Stimulated activated CD4-positive, alpha-beta T cell treated with anti-CD3 and anti-CD28 coated beads, Interleukin-15, amount 100 ng/mL, for 48 hours (primary cell): ENCODE measurements at places on chromosomes 3 and 15.

GRCh38 chr3:147963711-147964110 lies 554.5 kb downstream of the ZIC1 start:
- no peak for DNase-seq

GRCh38 chr15:49751751-49752150 lies 130.9 kb downstream of the DTWD1 start:
- no peak for DNase-seq

GRCh38 chr3:172106989-172107388 lies 67.6 kb downstream of the FNDC3B start:
- peak; percentile 24 for DNase-seq

- DNase-seq: no peak
Observed at GRCh38 chr15:42185801-42186200, 22.3 kb downstream of the VPS39 start.

GRCh38 chr3:157465741-157466140 lies 29.1 kb downstream of the PTX3 start:
- DNase-seq: no peak

DNA sequence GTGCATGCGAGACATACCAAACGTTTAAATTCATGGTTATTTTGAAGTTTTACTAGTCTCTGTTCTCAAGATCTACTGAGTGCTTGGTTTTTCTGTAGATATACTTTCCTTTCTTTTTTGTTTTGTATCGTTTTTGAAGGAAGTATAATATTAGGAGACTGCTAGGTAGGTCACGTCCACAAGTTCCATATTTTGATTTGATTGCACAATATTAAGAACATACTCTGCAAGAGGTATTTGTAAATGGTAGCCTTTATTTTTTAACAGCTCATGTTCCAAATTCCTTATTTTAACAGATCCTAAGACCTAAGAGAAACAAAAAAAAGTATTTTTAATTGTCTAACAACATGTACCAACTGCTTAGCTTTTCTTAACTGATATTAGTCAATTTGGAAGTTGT lies 156.7 kb downstream of the SERPINI1 start:
- DNase-seq: no peak

- DNase-seq: no peak
Observed at GRCh38 chr15:20353966-20354883, 187.4 kb downstream of the GOLGA6L6 start.

- no peak for DNase-seq
Observed at GRCh38 chr15:62606376-62607113, 436.0 kb upstream of the TPM1 start.

- DNase-seq: no peak
Observed at GRCh38 chr15:69194854-69195253, 34.4 kb downstream of the GLCE start.

GRCh38 chr15:41512940-41513505 lies 604 bp downstream of the LTK start:
- no peak for DNase-seq

GRCh38 chr15:65869954-65870871 lies 922 bp downstream of the RAB11A start:
- no peak for DNase-seq

DNA sequence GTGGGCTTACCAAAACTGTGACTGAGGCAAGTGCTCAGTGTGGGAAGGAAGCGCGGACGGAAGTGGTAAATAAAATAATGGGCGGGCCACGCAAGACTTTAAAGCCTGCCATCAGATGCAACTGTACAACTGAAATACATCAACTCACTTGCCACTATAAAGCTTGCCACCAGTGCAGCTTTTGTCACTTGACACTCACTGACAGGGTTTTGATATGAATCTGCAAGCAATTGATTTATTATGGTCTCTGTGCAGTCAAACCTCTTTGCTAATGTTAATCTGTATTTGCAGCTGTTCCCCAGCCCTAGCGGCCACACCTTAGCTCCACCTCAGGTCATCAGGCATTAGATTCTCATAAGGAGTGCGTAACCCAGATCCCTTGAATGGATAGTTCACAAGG lies 2.3 kb upstream of the GFM1 start:
- no peak for DNase-seq

GRCh38 chr3:143002083-143002712 lies 828 bp downstream of the U2SURP start:
- DNase-seq: no peak

DNA sequence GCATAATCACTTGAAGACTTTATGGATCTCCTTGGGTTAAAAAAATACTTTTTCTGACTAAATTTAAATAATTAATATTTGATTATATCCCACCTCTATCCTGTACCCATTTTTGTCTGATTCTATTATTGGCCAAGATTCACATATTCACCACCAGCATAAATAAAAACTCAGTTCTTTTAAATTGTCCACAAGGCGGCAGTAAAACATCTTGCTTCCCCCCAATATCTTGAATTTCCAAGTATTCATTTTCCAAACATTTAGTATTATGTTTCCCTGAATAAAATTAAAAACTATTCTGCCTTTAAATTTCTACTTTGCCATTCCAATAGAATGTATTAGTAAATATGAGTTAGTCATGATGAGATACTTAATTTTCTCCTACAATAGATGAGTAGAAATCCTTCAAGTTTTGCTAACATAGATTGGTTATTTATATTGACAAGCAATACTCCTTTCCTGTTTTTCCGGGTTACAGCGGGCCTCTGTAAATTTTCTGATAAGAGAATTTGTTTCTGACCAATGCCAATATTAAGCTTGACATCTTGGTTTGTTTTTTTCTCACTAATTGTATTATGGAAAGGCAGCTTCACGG lies 218.7 kb upstream of the MDFIC2 start:
- DNase-seq: no peak

GRCh38 chr3:128794770-128795649 lies 69.0 kb downstream of the RAB7A start:
- DNase-seq: peak; percentile 46

GRCh38 chr3:170809007-170809974 lies 60.7 kb downstream of the RPL22L1 start:
- DNase-seq: no peak

DNA sequence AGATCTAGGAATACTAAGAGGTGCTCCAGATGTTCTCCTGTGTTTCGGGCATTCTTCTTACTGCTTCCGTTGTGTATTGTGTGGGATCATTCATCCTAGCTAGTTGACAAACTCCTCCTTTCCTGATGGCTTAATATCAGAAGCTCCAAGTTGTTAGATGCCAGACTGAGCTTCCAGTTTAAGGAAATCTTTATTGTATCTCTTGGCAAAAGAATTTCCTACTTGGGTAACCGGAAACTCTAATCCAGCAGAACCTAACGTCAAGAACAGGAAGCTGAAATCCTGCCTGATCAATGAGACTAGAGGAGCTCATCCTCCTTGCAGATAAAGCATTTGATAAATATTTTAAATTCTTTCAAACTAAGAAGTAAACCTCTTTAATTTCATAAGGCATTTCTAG lies 27.7 kb upstream of the MYH15 start:
- no peak for DNase-seq

GRCh38 chr3:151580591-151580990 lies 119.7 kb upstream of the IGSF10 start:
- DNase-seq: no peak

- DNase-seq: no peak
Observed at GRCh38 chr15:66912441-66912840, 153.0 kb upstream of the SMAD3 start.

DNA sequence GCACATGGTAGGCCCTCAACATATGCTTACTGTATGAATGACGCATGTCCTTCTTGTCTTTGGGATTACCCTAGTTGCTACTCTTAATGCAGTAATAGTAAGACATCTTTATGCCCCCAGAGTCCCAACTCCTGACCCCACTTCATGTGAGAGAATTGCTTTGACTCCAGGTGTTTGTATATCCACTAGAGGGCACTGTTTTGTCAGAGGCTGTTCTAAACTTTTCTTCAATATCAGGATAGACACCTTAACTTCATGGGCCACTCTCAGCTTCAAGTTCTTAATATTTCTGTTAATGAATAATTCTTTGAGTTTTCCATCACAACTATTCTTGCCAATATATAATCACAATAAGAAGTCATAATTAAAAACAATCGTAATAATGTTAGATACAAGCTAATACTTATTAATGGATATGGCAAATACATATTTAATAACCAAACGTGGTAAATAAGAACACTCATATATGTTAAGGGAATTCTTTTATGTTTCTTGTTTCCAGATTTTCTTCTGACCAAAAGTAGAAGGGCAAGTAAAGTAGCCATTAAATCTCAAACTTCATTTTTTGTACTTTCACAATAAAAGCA lies 337.2 kb upstream of the DNAJC19 start:
- no peak for DNase-seq

- DNase-seq: no peak
Observed at GRCh38 chr15:93317772-93318171, 228.8 kb upstream of the RGMA start.

DNA sequence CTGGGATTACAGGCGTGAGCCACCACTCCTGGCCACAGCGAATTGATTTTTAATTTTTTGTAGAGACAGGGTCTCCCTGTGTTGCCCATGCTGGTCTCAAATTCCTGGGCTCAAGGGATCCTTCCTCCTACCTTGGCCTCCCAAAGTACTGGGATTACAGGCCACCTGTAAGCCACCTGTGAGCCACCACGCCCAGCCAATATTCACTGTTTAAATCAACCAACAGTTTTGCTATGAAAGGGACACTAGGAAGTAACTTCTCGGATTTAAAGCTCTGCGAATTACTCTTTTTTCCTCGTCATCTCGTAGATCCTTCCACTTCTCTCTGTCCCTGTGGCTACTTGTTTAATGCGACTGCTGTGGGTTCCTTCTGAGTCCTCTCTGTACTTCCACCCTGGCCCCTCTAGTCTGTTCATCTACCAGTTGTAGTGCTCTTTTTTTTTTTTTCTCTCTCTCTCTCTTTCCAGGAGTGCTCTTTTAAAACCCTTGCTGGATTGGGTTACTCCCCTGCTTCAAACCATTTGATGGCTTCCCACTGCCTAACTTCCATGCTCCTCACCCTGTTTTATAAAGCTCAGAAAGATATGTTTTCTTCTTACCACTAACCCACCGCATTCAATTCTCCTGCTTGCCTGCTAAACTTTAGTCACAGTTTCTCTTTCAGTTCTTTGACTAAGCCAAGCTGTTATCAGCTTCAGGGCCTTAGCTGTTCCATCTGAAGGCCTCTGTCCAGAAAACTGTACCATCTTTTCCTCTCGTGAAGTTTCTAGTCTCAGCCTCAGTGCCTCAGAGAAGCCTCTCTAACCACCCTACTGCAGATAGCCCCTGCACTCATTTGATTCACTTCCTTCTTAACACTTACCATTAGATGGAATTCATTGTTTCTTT lies 12.4 kb downstream of the RTF1 start:
- DNase-seq: no peak

DNA sequence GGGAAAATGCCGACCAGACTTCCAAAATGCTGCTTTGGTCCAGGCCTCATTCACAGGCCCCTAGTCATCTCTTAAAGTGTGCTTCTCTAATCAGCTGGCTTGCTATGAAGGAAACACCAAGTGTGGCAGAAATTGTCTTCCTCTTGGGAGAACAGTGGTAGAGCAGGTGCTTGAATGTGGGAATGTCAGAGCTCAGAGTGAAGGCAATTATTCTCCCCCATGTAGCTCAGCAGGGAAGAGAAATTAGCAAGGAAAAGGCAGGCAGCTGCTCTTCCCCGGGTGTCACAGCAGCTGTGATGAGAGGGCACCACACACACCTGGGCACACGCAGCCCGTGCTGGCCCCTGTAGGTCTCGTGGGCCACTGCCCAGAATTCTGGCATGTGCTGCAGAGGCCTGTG lies 358.5 kb downstream of the WDR72 start:
- DNase-seq: no peak

GRCh38 chr3:140568842-140569520 lies 108.9 kb upstream of the TRIM42 start:
- DNase-seq: no peak

GRCh38 chr3:116199063-116199462 lies 246.2 kb downstream of the LSAMP start:
- DNase-seq: no peak

DNA sequence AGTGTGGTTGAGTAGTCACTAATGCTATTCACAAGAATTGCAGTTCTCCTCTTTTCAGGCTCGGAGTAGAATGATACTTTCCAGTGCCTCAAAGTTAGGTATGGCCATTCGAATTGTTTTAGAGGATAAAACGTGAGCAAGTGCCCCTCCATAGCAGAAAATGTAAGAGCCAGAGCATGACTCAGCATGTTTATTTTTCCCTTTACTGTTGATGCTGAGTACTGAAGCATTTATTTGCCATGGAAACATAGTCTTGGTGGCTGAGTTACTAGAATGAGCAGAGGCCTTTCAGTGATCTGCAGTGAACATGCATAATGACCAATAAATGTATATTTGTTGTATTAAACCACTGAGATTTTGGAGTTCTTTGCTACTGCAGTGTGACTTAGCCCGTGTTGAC lies 540.6 kb downstream of the NLGN1 start:
- DNase-seq: no peak
